NCI-H1436 (cell line): ENCODE measurements at places on chromosomes 12 and 14.

DNA sequence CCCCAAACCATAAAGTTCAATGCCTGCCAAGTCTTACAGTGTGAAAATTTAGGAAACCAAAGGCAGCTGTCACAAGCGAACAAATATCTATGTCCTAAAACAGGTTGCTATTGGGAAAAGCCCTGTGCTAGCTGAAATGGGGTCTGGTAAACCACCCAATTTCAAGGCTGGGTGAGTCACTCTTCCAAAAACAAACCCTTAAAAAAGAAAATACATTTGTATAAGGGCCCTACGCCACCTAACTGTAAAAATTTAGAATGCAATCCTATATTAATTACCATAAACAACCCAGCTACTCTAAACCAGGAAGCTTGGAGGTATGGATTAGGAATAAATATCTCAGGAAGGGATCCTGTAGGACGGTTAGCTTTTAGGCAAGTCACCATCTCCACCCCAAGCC lies 32.1 kb downstream of the PRMT8 start:
- DNase-seq = no peak

DNA sequence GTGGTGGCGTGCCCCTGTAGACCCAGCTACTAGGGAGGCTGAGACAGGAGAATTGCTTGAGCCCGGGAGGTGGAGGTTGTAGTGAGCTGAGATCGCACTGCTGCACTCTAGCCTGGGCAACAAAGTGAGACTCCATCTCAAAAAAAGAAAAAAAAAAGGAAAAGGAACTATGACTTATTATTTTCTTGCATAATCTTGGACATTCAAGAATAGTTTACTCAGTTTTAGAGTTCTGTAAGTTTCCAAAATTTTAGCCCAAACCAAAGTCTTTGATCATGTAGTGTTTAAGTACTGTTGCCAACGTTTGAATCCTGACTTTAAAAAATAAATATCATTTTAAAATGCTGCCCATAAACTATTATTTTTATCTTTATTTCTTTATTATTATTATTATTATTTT lies 6.2 kb downstream of the PSMA6 start:
- DNase-seq = no peak

DNA sequence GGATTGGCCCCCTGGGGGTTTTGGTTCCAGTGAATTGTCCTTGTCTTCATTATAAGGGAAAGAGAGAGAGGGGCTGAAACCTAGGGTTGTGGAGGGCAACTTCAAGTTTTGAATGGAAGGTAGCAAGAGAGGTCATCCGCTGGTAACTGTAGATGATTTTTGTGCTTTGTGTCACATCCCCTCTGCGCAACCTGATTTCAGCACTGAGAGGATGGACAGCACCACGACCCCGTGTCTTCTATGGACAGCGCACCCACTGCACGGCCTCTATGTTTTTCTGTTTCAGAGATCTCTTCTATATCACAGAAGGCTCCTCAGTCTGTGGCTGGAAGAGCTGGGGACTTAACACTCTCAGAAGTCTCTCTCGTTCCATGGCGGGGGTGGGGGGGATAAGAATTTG lies 127.0 kb upstream of the RPH3A start:
- DNase-seq = no peak

- no peak for DNase-seq
Measured at GRCh38 chr12:94743174-94743573, 92.8 kb upstream of the TMCC3 start.

DNA sequence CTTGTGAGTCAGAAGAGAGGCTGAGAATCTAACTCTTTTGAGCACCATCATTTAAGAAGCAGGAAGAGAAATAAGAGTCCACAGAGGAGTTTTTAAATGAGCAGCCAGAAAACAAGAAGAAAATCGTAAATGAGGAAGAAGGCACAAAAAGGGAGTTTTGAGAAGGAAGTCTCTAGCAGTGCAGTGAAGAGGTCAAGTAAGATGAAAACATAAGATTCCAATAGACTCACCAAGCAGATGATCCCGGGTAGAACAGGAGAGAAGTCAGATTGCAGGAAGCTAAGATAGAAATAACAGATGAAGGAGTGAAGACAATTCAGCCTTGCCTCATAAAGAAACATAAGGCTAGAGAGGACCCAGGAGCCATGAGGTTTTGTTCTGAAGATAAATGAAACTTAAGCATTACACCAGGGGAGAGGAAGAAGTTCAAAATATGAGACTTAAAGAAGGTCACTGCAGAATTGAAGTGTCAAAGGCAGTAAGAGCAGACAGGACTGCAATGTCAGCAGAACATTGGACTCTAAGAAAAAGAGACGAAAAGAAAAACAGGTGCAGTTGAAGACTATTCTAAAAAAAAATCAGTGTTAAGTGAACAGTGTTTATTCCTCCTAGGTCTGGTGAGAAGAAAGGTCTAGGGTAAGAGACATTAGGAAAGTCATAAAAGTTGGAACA lies 229.0 kb downstream of the SEC23A start:
- DNase-seq = no peak

- DNase-seq = no peak
Measured at GRCh38 chr12:32197421-32197820, 90.8 kb downstream of the BICD1 start.

DNA sequence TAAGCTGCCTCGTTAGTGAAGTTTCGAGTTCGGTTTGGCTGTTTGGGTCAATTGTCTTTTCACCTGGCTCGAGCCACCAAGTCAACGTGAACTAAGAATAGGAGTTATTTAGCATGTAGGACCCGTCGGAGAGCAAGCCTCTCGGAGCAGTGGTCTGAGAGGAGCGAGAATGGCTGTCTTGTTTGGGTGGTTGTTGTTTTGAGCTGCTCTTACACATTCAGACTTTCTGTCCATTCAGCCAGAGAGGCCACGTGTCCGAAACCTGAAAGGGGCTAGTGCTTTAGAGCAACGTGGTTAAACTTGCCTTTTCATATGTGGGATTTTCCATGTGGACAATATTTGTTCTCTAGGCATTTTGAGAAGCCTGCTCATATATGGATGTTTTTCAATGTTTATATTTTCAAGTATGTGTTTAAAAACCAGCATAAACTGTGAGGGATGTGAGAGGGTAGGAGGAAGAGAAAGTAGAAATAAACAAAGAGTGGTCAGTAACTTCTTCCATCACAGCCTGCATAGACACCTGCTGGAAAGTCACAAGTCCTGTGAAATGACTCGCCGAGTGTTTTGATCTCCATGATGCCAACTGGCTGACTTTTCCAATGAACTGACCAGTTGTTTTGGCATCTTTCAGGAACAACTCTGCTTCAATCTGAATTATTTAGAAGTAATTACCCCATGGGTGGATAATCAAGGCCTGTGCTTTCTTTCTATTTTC lies 221.0 kb downstream of the ASCL1 start:
- DNase-seq = no peak

DNA sequence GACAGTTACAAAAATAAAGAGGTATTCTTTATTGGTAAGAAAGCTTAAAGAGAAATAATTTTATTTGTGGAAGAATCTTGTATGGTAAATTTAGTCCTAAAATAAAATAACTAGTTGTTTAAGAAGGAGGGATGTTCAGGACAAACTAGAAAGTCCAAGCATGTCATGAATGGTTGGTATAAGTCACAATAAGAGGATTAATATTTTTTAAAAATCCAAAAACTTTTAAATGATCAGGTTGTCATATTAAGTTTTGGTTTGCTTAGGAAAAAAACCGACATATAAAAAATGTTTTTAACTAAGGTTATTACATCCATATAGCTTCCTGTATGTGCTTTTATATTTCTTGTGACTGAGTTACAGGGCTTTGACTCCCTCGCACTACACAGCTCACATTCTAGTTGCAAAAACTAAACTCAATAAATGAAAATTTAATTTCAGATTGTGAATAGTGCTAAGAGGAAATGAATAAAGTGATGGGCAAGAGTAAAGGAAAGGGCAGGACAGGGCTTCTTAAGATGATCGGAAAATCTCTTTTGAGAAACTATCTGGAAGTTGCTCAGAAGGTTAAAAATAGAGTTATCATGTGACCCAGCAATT lies 80.7 kb upstream of the METAP2 start:
- DNase-seq = no peak

GRCh38 chr14:52108823-52109222 lies 40.0 kb upstream of the NID2 start:
- no peak for DNase-seq

DNA sequence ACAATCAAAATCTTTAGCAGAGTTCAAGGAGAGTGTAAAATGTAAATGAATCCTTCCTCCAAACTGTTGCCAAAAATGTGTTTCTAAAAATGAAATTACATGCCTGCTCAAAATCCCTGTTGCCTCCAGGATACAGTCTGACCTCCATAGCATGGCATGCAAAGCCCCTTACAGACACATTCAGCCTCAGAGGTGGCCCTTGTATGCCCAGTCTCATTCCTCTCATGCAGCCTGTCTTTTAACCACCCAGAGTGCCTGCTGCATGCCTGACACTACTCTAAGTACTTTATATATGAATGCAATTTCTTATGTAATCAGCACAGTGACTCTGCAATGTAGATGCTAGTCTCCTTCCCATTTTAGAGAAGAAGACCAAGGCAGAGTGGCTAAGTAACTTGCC lies 24.4 kb upstream of the PTPRQ start:
- no peak for DNase-seq

DNA sequence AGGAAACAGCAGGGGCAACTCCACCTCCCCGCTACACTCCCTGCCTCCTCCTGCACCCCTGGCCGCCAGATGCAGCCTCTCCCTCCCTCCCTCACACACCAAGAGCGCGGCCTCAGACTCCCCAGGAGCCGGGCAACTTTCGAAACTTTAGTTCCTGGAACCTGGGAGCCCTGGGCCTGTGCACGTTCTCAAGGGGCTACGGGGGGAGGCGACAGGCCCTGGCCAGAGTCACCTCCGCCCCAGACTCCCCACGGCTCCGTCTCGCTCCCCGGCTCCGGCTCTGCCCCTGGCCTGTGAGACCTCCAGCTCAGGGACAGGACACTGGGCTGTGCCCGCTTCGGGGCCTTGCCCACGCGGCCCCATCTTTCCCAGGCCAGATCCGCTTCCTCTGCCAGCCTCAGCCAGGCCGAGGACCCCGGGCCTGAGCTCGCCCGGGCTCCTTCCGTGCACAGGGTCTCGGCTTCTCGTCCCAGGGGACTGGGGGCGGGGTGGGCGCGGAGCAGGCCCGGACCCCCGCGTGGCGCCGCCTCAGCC lies 5.5 kb downstream of the AMN start:
- no peak for DNase-seq

DNA sequence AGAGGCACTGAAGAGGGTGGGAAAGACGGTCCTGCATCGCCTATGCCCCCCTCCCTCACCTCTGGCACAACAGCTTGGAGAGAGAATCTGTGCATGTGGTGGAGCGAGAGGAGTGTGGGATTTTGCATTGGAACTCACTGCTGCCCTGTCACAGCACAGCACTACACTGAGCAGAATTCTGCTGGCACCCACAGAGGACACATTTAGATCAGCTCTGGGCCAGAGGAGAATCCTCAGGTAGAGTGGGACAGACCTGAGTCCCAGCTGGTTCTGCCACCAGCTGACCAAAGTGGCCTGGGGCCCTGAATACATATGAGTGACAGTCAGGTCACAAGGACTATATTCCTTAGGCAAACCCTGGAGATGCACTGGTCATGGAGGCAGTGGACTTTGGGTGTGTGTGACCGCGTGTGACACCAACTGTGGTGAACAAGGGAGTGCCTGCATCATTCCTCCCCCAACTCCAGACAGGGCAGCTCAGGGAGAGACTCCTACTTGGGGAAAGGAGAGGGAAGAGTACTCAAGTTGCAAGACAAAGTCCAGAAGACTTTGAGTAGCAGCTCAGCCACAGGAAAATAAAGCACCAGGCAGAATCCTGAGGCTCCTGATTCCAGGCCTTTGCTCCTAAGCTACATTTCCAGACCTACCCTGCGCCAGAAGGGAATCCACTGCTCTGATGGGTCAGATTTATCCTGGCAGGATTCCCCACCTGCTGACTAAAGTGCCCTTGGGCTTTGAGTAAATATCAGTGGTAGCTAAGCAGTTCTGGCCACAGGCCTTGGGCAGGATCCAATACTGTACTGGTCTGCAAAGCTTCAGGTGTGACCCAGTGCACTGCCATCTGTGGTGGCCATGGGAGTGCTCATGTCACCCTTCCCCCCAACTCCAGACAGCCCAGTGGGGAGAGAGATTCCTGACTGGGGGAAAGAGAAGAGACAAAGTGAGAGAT lies 10.6 kb upstream of the ACOT1 start:
- DNase-seq = no peak

- DNase-seq = no peak
Measured at GRCh38 chr12:117002051-117002817, 91.5 kb downstream of the FBXW8 start.

GRCh38 chr12:123063535-123063934 lies 83.1 kb downstream of the ARL6IP4 start:
- peak; percentile 12 for DNase-seq
